ENCODE measurements at places on chromosomes 3 and 15. TPM values are rescaled to one million over a fixed set of nuclear protein-coding genes. Genes with fewer than 3 reads are reported as not detected.

Gene TRIM42
- not detected for total RNA-seq

Gene VWA5B2
- not detected for total RNA-seq

Gene TMEM45A
- 33.6 TPM for total RNA-seq

Gene BRK1
- 79.9 TPM for total RNA-seq

Gene CISH
- 2.0 TPM for total RNA-seq

Gene LEO1
- total RNA-seq, result 25.8 TPM

Gene CHST2
- total RNA-seq, result 69.1 TPM

Gene ULK3
- total RNA-seq, result 23.3 TPM

Gene ECE2
- total RNA-seq, result not detected

Gene P2RY12
- total RNA-seq, result not detected

Gene ITIH1
- total RNA-seq, result not detected

Gene GOLGA8N
- 0.88 TPM for total RNA-seq

Gene GOLGA8J
- not detected for total RNA-seq

Gene EID1
- 429 TPM for total RNA-seq

Gene DLEC1
- total RNA-seq, result under 0.01 TPM

Measured in placental pericyte (primary cell).